ENCODE measurements at places on chromosomes 7 and 10.

GRCh38 chr10:78527296-78527695, 493.6 kb downstream of the RPS24 start:
- DNase-seq = no peak

DNA sequence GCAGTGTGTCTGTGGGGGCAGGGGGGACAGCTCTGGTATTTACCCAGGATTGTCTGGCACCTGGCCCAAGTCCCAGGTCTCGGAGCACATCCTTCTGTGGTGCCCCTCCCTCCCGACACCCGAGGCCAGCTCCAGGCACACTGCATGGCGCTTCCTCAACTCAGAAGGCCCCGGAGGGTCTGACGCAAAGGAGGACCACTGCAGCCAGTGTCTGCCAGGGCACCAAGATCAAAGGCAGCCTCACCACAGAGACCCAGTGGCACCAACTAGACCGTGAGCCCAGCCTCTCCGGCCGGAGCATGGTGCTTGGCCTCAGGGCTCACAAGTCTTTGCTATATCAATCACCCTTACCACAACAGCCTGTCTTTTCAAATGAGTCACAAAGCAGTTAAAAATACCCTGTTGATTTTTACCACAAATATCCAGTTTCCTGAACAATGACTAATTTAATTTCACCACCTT, 99.3 kb upstream of the DDC start:
- DNase-seq = no peak

DNA sequence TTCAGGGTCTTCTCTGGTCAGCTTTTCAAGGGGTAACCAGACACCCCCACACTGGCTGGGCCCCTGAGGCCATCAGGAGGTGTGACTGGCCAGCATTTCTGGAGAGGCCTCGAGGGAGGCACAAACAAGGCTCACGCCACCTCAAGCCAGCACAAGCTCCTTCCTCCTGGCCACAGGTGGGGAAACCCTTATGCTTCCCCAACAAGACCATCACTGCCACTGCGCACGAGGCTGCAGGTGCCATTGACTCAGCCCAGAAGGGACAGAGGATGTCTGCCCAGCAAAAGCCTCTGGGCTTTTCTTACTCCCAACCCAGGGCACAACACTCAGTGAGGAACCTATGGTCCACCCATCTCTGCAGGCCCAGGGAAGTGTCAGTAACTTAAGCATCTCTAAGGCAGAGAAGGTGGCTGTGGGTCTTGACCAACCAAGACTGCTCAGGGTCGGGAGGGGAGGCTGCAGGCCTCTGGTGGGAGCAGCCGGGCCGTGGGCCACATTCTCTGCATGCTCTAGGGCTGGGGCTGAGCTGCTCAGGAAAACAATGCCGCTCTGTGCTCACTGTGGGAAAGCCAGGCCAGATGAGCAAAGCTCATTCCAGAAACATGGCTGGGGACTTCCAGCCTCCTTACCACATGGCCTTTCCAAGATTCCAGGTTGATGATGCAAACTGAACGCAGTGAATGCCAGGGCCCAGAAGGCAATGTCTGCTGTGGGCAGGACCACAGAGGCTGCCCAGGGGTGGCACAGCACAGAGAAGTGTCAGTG, 24.2 kb upstream of the RASSF4 start:
- DNase-seq = no peak

GRCh38 chr7:128025819-128026218, 5.4 kb downstream of the LRRC4 start:
- DNase-seq = no peak

GRCh38 chr7:2148189-2148588, 84.6 kb downstream of the MAD1L1 start:
- no peak for DNase-seq

- no peak for DNase-seq
These were observed 249.2 kb downstream of the SFMBT2 start for GRCh38 chr10:7161484-7162250.

- no peak for DNase-seq
These were observed 272.4 kb downstream of the ADARB2 start for GRCh38 chr10:1464881-1465417.

- no peak for DNase-seq
These were observed 18.3 kb upstream of the ZNF12 start for GRCh38 chr7:6725003-6725402.

DNA sequence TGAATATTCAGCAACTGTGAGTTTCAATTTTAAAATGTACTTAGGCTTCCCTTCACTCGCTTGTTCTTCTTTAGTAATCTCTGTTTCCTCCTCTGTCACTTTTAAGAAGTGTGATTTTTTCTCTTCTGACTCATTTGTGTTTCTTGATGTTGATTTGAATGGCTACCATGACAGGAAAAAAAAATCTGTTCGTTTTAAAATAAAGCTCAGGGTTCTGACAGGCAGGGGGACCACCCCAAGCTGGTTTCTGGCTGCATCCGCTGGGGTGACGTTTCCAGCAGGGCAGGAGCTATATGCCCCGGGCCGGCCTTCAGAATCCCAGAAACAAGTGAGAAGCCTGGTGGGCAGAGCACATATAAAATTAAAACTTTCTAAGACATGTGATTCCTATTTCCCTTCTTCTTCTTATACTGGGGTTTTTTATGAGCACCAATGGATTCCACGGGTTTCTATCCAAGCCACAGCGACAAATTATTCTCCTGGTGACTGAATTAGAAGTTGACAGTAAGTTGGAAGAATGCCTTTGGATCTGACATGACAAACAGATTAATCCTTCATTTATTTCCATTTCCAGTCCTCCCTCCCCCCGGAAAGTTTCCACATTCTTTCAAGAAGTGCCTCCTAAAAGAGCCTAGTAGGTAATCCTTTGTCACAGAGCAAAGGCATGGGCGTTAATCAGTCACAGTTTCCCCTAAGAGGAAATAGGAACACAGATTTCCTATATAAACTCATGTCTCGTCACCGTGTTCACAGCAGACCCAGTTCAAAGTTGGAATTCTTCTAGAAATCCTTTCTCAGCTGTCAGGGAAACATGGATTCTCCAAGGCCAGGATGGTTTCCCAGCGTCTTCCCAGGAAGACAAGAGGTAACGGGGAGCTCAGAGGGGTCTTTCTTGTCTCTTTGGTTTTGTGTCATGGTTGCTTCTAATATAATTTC, 79.9 kb downstream of the PTPRE start:
- DNase-seq = no peak

DNA sequence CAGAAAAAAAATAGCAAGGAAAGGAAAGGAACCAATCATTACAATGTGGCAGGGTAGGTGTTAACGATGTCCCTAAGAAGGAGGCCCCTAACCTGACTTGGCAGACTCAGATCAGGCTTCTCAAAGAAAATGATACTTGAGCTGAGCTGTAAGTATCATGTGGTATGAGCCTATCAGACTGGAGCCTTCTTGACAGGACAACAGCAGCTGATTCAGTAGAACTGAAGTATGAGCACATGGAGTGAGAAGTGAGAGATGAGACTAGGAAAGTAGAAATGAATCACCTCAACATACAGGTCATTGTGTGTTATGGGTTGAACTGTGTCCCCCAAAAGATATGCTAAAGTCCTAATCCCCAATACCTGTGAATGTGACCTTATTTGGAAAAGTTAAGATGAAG, 66.3 kb downstream of the MTERF1 start:
- DNase-seq = no peak

DNA sequence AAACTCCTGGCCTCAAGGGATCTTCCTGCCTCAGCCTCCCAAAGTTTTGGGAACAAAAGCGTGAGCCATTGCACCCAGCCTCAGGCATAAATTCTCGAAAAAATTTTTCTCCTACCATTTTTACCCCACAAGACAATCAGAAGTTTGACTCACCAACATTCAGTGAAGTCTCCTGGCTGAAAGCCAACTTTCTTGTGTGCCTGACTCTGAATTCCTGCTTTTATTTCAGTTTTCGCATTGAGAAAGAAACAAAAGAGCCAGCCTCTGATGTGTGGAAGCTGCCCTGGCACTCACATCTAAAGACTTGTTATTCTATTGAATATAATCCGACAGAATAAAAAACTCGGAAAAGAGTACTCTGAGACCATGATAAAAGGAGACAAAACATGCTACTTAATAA, 402.9 kb downstream of the MAGI2 start:
- DNase-seq = no peak

GRCh38 chr10:37654466-37654865, 202.9 kb downstream of the ZNF248 start:
- no peak for DNase-seq

DNA sequence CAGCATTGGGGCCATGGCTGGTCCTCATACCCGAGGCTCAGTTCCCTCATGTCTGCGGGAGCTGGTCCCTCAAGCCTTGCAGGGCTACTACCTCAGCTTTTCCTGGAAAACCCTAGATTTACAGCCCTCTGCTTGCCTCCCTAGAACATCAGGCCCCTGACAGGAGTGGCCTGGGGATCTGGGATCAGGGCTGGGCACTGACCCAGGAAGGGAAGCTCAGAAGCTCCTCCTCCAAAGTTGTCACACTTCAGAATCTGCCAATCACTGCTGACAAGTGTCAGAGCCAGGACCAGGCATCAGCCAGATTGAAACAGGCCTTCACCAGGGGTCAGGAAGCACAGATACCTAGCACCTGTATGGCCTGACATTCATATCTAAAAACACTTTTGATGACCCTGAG, 115.2 kb downstream of the GRID1 start:
- no peak for DNase-seq

GRCh38 chr7:82740246-82740848, 296.8 kb upstream of the CACNA2D1 start:
- DNase-seq = peak; percentile 55

DNA sequence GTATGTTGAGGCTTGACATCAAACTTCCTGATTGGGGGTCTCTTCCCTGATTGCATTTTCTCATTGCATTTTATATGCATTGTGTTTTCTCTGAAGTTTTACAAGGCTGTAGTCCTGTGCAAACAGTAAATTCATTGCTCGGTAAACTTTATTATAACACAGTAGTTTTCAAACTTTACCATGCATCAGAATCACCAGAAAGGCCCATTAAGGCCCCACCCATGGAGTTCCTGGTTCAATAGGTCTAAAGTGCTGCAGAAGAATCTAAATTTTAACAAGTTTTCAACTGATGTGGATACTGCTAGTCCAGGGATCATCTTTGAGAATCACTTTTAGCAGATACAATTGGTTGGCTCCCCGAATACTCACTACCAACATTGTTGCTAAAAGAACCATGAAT, 634.7 kb upstream of the LRRTM3 start:
- no peak for DNase-seq

DNA sequence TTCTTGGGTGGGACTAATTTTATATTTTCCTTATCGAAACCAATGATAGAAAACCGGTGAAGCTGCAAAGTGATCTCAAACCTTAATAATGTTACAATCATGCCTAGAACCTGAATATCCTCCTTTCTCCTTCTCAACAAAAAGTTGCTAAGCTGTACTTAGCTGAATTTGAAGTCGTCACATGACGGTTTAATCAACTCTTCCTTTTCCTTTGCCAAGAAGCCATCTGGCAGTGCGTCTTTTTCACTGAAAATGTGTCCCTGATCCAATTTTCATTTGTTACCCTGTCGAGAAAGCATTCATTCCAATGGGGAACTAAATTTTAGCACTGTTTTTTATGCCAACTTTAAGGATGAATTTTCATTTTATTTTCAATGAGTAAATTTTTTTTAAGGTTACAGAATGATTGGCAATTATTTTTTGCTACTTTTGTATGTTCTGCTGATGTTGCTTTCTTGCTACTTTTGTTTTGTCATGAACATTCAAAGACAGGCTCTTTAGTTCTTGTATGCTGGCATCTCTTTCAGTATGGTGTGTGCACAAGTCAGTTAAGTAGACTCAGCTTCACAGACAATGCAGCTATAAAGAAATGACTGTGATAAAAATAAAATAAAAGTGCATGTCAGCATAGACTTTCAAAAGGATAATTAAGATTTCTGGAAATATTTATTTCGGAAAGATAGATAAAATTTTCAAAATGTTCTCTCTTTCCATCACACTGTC, 980.0 kb downstream of the DNAJB9 start:
- DNase-seq = no peak

- no peak for DNase-seq
These were observed 31.1 kb downstream of the PFKFB3 start for GRCh38 chr10:6233725-6234277.

DNA sequence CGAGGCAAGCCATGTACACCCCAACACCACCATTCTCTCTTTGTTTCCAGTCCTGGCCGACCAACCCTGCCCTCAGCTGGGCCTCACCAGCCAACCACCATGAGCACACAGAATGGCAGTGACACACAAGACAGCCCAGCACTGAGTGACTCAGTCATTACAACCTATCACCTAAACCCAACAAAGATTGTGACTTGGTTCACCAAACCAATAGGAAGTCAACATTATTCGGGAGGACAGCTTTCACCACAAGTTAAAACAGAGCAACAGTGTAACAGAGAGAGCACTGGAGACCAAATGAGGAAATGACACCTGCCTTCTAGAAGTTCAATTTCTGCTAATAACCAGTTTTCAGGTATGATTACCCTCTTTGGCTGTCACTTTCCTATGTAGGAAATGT, 72.1 kb downstream of the DNMBP start:
- DNase-seq = no peak

DNA sequence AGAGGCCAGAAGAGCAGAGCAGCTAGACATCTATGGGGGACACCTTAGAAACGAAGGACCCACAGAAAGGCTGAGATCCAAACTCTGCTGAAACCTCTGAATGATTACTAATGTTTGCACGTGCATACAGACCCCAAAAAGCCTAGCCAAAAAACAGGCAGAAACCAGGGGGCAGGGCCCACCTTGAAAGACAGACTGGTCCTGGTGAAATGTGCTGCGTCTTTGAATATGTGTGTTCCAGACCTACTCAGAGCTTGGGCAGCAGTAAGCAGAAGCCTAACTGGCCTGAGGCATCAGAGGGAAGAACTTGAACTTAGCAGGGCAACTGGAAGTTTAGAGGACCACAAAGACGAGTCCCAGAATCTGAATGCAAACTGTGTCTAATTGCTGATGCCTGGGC, 251.8 kb downstream of the TEX36 start:
- DNase-seq = no peak

- no peak for DNase-seq
These were observed 57.7 kb upstream of the RHOBTB1 start for GRCh38 chr10:61001731-61002122.

DNA sequence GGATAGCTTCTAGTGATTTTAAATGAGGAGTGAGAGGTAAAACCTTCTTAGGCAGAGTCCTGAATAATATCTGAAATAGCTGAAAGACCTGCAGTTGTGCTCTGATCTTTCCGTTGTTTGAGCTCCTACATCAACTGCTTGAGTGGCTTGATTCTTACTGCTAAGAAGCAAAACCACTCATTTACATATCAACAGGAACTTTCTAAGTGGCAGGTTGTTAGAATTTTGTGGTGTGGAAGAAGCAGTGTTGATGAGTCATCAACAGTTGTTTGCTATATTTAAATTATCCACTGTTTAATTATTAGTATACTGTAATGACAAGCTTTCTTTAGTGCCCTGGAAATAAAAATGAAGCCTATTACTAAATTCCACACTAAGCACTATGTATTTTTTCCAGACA, 689.5 kb downstream of the DNAJB9 start:
- no peak for DNase-seq

- DNase-seq = no peak
These were observed 124.9 kb downstream of the ANLN start for GRCh38 chr7:36514289-36515243.

- no peak for DNase-seq
These were observed 32.6 kb downstream of the TMEM270 start for GRCh38 chr7:73893342-73894101.

Measured in SK-N-MC (cell line).